Activated B cell treated with CpG ODN at 0.5 μM for 24 hours (primary cell): ENCODE measurements at places on chromosomes 7 and 10. TPM values are rescaled to one million over a fixed set of nuclear protein-coding genes. Genes with fewer than 3 reads are reported as not detected.
A peak's percentile ranks its signal among the peaks of the same experiment; 100 is the strongest.

The STEAP4 gene
- 0.09 and 0.17 TPM in 2 replicates for total RNA-seq

DNA sequence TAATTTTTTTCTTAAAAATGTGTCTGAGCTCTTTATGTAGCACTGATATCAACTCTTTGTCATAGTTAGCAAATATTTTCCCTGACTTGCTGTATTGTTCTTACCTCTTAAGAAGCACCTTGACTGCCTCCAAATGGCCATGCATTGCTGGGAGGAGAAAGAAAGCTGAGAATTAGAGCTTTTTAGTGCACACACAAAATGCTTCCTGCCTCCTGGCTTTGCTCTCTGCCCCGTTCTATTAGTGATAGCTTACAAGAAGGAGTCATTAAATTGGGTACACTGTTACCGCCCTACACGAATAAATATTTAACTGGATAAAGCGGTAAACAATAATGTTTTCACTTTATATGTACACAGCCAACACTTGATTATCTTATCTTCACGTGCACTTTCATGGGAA lies 4.1 kb downstream of the ANKRD16 start:
- H3K4me3 ChIP-seq = no peak overlapping the region
- DNase-seq = no peak
- H3K27ac ChIP-seq = no peak overlapping the region
- H3K4me1 ChIP-seq = peaks cover 29% of the 10 kb centered on the region
- H3K27me3 ChIP-seq = no peaks in the 10 kb centered on the region
- peaks cover 46% of the 10 kb centered on the region for H3K36me3 ChIP-seq

DNA sequence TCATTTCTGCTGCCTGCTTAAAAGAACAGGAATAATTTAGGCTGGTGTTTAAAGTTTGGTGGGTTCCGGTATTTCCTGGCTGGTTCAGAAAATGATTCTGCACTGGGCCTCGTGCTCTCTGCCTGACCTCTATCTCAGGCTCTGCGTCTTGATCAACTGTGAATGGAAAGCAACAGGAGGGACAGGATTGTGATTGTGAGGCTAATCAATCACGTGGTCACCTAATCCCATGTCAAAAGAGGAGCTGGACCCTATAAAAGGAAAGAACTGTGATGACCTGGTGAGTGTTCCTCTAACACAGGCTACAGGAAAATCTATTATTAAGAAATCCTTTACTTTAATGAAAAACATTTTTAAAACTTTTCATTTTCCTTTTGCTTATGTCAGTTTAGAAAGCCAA lies at the start of gene DHX32:
Gene DHX32 (minus strand): TSS at position 101 of the 400 bp plus-strand sequence. CDS start 468 bp downstream, outside the sequence.
- no peak within 1 kb of the TSS for H3K4me3 ChIP-seq
- no peaks in the 10 kb centered on the region for H3K4me1 ChIP-seq
- no peak within 1 kb of the TSS for H3K27ac ChIP-seq
- no peak for DNase-seq

The GHRHR gene
- not detected in 2 replicates for total RNA-seq

- H3K27me3 ChIP-seq = no peaks in the 10 kb centered on the region
- no peaks in the 10 kb centered on the region for H3K36me3 ChIP-seq
- DNase-seq = no peak
- H3K4me1 ChIP-seq = peaks cover 13% of the 10 kb centered on the region
Measured at GRCh38 chr10:5829267-5829666, 16.0 kb upstream of the GDI2 start.

GRCh38 chr10:129047600-129047999 lies 419.4 kb upstream of the MGMT start:
- no peak for DNase-seq
- H3K4me1 ChIP-seq = peaks cover 2% of the 10 kb centered on the region
- no peak overlapping the region for H3K27ac ChIP-seq
- no peak overlapping the region for H3K4me3 ChIP-seq

DNA sequence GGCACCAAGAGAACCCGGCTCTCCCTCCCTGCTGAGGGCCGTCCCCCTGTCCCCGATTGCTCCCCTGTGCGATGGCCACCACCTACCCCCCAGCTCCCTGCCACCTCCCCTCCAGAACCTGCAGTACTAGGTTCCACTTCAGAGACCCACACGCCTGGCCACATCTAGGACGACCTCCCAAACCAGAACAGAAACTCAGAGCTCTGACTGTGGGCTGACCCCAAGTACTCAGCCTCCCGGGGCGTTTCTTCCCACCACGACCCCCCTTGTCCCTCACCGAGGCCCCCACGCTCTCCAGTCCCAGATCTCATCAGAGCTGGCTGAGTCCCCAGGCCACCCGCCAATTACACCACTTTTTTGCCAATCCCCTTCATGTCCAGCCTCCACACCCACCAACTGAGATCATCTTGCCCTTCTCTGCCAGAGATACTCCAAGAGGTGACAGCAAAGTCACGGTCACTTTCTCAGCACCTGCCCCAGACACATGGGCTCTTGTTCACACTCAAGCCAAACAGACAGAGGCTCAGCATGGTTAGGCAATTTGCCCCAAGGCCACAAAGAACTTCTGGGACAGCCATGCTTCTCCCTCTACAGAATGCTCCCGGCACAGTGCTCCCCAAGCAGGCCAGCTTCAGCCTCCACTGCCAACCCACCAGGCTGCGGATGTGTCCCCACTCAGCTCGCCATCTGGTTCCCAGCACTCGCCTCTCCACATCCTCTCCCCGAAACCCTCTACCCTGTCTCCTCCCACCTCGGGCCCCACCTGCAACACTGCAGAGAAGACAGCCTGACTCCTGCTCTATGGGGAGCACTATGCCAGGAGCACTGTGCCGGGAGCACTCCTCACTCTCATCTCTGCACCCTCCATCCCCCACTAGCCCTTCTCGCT lies 4.7 kb downstream of the TMEM120A start:
- H3K36me3 ChIP-seq = peaks cover 48% of the 10 kb centered on the region
- no peak for DNase-seq
- H3K4me1 ChIP-seq = peaks cover 36% of the 10 kb centered on the region
- H3K27me3 ChIP-seq = no peaks in the 10 kb centered on the region
- peak overlapping the region; percentile 57 for H3K27ac ChIP-seq

- no peaks in the 10 kb centered on the region for H3K27me3 ChIP-seq
- no peak overlapping the region for H3K4me3 ChIP-seq
- no peaks in the 10 kb centered on the region for H3K4me1 ChIP-seq
- DNase-seq = no peak
- H3K27ac ChIP-seq = no peak overlapping the region
- no peaks in the 10 kb centered on the region for H3K36me3 ChIP-seq
Measured at GRCh38 chr10:88238615-88238914, 344.6 kb downstream of the RNLS start.

DNA sequence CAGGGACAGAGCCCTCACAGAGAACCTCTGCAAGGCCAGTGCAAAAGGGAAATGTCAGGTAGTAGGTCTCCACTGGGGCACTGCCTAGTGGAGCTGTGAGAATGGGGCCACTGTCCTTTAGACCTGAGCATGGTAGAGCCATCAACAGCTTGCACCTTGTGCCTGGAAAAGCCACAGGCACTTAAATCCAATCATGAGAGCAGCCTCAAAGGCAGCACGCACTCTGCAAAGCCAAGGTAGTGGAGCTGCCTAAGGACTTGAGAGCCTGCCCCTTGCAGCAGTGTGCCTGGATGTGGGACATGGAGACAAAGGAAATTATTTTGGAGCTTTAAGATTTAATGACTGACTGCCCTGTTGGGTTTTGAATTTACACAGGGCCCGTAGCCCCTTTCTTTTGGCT lies 918.5 kb upstream of the POT1 start:
- H3K27me3 ChIP-seq = no peaks in the 10 kb centered on the region
- H3K4me1 ChIP-seq = no peaks in the 10 kb centered on the region
- no peak overlapping the region for H3K27ac ChIP-seq
- no peak overlapping the region for H3K4me3 ChIP-seq
- DNase-seq = no peak
- no peaks in the 10 kb centered on the region for H3K36me3 ChIP-seq

DNA sequence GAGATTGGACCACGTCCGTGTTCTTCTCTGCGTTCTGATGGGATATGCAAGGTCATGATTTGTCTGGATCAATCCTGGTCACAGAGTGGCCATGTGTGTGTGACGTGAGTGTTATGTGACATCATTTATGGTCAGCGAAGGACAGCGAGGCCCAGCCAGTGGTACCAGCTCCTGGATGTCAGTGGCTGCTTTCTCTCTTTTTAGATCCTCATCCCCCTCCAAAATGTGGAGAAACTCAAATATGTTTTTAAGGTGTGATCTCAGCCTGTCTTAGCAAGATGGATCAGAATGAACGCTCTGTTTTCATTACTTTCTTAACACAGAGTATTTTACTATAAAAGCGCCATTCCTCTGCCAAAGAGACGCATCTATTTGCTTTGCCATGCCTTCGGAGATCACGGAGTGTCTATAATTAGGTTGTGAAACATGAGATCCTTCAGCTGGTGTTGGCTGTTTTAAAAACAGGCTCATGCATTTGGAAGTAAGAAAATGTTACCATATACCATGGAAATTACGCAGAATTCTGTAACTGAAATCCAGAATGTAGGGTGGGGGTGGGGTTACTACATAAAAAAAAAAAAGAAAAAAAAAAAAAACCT lies 245.5 kb upstream of the TCERG1L start:
- H3K27me3 ChIP-seq = no peaks in the 10 kb centered on the region
- H3K27ac ChIP-seq = no peak overlapping the region
- no peak for DNase-seq
- H3K4me3 ChIP-seq = no peak overlapping the region
- H3K4me1 ChIP-seq = no peaks in the 10 kb centered on the region

The CLIP2 gene
- 60.4 and 61.7 TPM in 2 replicates for total RNA-seq

GRCh38 chr10:114332301-114333192 lies 71.8 kb downstream of the AFAP1L2 start:
- H3K27me3 ChIP-seq = peaks cover 8% of the 10 kb centered on the region
- no peak overlapping the region for H3K4me3 ChIP-seq
- no peaks in the 10 kb centered on the region for H3K4me1 ChIP-seq

The SPDYE9 gene
- total RNA-seq = not detected in 2 replicates

DNA sequence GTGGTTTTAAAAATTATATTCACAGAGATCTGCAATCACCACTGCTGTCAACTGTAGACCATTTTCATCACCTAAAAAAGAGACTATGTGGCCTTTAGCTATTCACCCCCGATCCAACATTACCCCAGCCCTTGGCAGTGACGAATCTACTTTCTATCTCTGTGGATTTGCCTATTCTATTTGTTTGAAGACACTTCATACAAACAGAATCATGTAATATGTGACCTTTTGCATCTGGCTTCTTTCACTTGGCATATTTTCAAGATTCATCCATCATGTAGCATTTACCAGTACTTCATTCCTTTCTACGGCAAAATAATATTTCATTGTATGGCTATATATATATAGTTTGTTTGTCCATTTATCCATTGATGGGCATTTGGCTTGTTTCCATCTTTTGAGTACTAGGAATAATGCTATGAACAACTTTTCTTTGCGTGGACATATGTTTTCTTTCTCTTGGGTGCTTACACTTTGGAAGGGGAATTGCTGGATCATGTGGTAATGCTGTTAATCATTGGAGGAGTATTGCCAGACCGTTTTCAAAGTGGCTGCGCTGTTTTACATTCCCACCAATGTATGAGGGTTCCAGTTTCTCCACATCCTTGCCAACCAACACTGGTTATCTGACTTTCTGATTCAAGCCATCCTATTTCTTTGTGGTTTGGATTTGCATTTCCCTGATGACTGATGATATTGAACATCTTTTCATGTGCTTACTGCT lies 22.3 kb downstream of the ADAMTS14 start:
- no peaks in the 10 kb centered on the region for H3K36me3 ChIP-seq
- no peak overlapping the region for H3K4me3 ChIP-seq
- no peak for DNase-seq
- H3K27me3 ChIP-seq = no peaks in the 10 kb centered on the region
- no peaks in the 10 kb centered on the region for H3K4me1 ChIP-seq

GRCh38 chr7:151080067-151080521 lies 515 bp downstream of the FASTK start:
- peaks cover 18% of the 10 kb centered on the region for H3K36me3 ChIP-seq
- H3K27me3 ChIP-seq = peaks cover 4% of the 10 kb centered on the region
- H3K27ac ChIP-seq = peak overlapping the region; percentile 70
- peaks cover 43% of the 10 kb centered on the region for H3K4me1 ChIP-seq

- no peaks in the 10 kb centered on the region for H3K36me3 ChIP-seq
- peak within 1 kb of the TSS; percentile 67 for H3K4me3 ChIP-seq
- DNase-seq = peak; percentile 49
- H3K4me1 ChIP-seq = peaks cover 11% of the 10 kb centered on the region
- peaks cover 56% of the 10 kb centered on the region for H3K27me3 ChIP-seq
Measured at GRCh38 chr10:30059209-30060107, at the start of gene JCAD. TSS of gene JCAD (minus strand) at chr10:30059586. CDS start at chr10:30047812, 11,774 bp downstream.

- peaks cover 36% of the 10 kb centered on the region for H3K36me3 ChIP-seq
- no peak for DNase-seq
- H3K27ac ChIP-seq = no peak overlapping the region
- peaks cover 15% of the 10 kb centered on the region for H3K4me1 ChIP-seq
Measured at GRCh38 chr7:5382281-5382892, 41.2 kb downstream of the TNRC18 start.

- no peak for DNase-seq
- no peaks in the 10 kb centered on the region for H3K36me3 ChIP-seq
- H3K4me3 ChIP-seq = peak overlapping the region; percentile 38
- peaks cover 2% of the 10 kb centered on the region for H3K4me1 ChIP-seq
- peaks cover 5% of the 10 kb centered on the region for H3K27me3 ChIP-seq
Measured at GRCh38 chr10:130191380-130191779, 55.2 kb downstream of the GLRX3 start.
